Right hindlimb (tissue), 1 donor: ENCODE measurements at places on chromosomes 5 and 9.

GRCh38 chr5:6135977-6136376 is 242.4 kb downstream of the MED10 start:
- DNase-seq = no peak

DNA sequence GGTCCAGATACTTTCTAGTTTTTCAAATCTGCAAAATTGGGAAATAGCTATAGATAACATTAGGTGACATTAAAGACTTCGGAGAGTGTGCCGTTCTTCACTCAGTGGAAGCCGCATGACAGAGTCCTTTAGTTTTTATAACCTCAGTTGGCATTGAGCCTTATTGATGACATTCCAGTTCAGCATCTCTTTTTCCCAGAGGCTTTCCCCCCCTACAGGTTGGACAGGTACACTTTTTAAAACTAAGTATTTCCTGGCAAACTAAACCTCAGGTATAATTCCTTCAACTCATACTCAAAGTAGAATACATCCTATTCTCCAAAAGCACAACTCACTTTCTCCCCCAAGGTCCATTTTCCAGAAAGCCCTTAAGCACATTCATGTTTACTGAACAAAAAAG is 58.7 kb downstream of the SLC46A2 start:
- DNase-seq = no peak

- DNase-seq = peak; percentile 39
These were observed 215.5 kb downstream of the FSTL4 start for GRCh38 chr5:133396814-133397213.

DNA sequence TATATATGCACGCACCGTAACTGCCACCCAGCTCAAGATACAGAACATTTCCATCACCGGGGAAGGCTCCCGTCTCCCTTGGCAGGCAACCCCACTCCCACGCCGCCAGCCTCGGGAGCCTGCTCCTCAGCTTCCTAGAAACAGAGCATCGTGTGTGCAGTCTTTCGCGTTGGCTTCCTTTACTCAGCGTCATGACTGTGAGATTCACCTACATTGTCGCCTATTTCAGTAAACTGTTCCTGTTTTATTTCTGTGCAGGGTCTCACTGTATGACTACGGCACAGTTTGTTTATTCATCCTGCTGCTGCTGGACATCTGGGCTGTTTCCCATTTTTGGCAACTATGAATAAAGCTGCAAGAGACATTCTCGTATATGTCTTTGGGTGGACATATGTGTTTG is 90.7 kb downstream of the STK10 start:
- DNase-seq = no peak

DNA sequence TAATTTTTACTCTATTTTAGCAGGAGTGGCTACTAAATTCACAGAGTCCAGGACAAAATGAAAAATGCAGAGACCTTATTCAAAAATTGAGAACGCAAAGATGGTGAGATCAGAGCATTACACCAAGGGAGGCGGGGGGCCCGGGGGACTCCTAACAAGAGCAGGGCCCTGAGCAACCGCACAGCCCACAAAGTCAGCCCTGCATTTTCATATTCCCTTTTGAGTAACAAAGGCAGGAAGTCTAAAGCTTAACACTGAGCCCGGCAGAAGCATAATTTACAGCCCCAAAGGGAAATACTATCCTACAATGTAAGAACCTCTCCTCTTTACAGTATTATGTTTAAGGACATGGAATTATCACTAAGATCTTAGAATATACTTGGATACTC is 69.4 kb downstream of the TLE1 start:
- DNase-seq = no peak

DNA sequence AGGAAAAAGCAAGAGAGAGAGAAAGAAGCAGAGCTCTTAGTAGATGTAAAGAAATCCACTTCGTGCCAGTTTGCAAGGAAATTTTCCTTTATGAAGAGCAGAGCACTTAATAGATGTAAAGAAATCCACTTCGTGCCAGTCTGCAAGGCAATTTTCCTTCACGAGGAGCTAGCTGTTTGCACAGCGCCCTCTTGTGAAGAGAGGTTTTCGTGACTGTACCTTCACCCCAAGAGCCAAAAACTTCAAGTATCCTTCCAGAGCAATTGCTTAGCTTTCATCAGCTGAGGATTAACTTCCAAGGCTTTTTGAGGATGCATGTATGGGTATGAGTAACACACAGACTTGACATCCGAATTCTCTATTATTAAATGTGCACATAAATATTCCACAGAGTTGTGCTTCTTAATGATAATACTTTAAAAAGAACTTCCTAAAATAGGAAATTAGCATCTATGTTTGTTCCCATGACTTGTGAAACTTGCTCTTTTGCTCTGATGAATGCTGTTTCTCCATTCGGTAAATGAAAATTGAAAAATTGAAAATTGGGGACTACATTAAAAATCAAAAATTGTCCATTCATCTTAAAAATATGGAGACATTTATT is 525.6 kb downstream of the PDE4D start:
- peak; percentile 68 for DNase-seq

DNA sequence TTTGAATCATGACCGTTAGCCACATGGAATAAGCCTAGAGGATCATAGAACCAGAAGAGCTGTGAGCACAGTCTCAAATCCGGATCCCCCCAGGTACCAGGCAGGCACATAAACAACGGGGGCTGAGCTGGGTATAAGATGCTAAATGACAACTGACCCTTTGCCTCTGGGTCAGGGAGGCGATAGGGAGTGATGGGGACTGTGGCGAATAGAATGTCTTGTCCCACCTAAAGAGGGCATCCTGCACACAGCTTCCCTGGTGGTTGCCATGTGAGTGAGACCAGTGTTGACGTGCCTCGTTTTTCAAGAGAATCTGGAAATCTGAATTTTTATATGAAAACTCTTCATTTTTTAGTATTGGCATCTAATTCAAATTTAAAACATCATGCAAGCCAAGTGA is 33.6 kb downstream of the SLC6A7 start:
- no peak for DNase-seq

DNA sequence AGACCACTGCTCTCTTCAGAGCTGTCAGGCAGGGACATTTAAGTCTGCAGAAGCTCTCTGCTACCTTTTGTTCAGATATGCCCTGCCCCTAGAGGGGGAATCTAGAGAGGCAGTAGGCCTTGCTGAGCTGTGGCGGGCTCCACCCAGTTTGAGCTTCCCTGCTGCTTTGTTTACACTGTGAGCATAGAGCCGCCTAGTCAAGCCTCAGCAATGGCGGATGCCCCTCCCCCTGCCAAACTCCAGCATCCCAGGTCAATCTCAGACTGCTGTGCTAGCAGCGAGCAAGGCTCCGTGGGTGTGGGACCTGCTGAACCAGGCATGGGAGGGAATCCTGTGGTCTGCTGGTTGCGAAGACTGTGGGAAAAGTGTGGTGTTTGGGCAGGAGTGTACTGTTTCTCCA is 59.9 kb downstream of the CAVIN4 start:
- no peak for DNase-seq

GRCh38 chr5:69416180-69416579 is 1.3 kb downstream of the MARVELD2 start:
- DNase-seq = no peak

GRCh38 chr5:53777864-53778618 is 217.6 kb downstream of the NDUFS4 start:
- no peak for DNase-seq

DNA sequence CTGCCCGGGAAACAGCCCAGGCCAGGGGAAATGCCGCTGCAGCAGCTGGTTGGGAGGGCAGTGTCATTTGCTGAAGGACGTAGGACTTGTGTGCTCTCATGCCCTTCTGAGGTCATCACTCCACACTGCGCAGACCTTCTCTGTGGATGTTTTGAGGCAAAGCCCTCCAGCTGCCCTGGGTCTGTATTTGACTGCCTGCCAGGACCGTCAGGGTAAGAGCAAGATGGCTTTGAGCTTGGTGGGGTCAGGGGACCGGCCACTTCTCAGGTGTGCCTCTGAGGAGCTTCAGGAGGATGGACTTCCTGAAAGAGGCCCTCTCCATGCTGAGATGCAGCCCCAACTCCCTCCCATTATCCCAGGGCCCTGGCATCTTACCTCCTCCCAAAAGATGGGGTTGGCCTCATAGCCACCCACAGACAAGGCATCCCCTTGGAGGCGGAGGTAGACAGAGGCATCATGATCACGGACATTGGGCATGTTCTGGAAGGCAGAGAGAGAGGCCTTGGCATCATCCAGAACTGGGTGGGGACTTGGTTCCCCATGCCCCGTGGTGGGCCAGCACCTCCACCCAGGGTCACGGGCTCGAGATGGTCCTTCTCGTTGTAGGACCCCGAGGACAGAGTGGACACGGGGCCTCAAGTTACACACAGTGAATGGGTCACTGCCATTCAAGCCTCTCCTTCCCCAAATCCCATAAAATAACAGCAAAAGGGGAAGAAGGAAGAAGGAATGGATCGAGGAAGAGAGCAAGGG is 19.4 kb downstream of the SARDH start:
- no peak for DNase-seq

- no peak for DNase-seq
These were observed 75.8 kb downstream of the MACROH2A1 start for GRCh38 chr5:135323227-135323626.

DNA sequence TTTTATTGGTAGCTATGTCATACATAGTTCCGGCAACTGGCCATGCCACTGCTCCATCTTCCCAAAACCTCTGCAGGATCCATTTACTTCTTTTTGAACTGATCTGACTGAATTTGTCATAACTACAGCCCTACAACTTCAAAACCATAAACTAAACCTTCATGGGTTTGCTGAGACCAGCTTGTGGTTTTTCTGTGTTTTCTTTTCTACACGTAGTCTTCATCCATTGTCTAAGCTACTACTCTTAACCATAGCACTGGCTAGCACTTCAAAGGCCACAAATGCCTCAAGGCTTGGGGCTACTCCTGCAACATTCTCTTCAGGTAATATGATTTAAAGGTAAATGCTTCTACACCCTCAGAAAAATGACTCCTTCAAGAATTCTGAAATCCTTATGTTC is 9.0 kb upstream of the KIF2A start:
- DNase-seq = no peak

DNA sequence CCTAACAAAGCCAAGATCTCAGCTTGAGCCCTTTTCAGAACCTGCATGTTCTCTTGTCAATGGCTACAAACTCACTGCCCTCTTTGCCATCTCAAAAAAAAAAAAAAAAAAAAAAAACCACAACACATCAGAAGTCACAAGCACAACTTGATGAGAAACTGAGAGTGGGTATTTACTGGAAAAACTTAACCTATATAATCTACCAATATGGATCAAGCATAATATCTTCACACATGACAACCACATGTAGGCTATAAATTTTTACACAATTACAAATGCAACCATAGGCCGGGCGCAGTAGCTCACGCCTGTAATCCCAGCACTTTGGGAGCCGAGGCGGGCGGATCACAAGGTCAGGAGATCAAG is 9.0 kb downstream of the MTMR12 start:
- no peak for DNase-seq

DNA sequence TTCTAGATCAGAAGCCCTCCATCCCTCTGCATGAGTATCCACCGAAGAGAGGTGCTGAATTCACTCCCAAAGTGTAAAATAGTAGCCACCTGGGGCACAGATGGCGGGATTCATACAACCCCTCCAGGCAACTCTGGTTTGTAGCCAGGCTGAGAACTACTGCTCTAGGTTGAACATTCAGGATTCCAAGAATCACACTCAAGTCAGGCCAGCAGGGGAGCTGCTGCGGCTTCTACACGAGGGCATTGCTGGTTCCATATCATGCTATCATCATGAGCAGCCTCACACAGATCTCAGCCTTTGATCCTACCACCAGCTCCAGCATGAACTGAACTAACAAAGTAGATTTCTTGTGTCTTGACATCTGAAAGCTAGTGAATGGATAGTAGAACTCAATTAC is 367.9 kb downstream of the DIRAS2 start:
- no peak for DNase-seq

- DNase-seq = no peak
These were observed 142.1 kb upstream of the DAB2 start for GRCh38 chr5:39566891-39567290.

DNA sequence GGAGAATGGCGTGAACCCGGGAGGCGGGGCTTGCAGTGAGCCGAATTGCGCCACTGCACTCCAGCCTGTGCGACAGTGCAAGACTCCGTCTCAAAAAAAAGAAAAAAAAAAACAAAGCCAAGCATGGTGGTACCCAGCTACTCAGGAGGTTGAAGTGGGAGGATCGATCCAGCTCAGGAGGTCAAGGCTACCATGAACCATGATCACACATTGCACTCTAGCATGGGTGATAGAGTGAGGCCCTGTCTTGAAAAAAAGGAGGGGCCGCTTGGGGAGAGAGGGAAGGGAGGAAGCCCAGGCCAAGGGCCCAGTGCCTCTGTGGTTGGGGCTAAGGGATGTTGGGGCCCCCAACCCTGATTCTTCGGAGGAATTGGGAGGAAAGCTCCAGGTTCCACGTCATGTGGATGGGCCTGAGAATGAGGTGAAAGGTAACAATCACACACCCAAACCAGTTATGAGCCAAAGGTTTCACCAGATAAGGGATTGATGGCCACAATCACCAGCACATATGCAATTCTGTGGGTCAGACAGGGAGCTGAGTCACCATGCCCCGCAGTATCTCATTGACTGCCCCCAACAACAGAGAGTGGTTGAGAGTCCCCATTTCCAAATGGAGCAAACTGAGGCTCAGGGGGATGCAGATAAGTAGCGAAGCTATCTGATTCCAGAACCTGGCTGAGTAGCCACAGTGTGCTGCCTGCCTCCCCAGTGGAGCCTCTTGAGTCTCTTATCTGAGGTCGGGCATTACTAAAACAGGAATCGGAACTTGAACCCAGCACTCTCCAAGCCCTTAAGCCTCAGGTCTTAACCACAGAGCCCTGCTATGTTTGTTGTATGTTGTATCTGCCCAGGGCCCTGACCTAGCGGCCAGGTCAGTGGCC is 20.5 kb downstream of the SWI5 start:
- DNase-seq = no peak

DNA sequence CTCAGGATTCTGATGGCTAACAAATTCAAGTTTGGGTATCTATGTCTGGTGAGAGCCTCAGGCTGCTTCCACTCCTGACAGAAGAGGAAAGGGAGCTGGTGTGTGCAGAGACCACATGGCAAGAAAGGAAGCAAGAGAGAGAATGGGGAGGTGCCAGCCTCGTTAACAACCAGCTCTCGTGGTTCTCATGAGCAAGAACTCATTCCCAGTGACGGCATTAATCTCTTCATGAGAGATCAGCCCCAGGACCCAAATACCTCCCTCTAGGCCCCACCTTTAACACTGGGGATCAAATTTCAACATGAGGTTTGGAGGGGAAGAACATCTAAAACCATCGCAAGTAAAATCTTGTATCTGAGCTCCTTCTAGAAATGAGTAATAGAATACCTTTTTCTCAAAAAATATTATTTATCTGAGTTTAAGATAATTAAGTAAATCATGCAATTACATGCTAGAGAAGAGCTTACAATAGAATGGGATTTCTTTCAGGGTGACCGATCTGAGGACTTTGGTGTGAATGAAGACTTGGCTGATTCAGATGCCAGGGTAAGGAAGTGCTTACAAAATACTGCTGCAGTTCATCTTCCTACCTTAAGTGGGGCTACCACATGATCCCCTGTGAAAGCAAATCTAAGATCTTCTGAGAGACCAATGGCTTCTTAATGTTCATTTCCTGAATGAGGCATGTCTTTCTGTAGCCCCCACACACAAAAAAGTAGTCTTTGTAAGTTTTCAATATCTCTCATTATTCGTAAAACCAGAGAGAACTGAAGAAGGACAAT is 11.5 kb downstream of the ANXA1 start:
- DNase-seq = no peak

GRCh38 chr5:139461698-139462097 is 845 bp downstream of the ECSCR start:
- no peak for DNase-seq
